ENCODE measurements at places on chromosomes 5 and 9.
A peak's percentile ranks its signal among the peaks of the same experiment; 100 is the strongest.

DNA sequence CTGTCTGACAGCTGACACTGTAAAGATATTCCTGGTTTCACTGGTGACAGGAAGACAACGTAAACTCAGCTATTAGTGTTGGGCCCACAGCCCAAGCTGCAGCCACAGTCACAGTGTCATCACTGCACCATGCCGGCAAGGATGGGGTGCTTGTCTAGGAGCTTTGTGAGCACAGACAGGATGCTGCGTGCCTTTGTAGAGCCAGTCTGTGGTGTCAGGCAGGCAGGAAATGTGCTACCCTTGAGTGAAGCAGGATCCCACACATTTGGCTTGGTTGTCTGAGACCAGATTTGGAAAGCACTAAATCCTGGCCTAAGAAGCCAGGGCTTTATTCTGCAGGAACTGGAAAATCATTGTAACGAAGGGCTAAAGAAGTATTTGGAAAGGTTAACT, 121.6 kb upstream of the ADAMTS16 start:
- DNase-seq: no peak

DNA sequence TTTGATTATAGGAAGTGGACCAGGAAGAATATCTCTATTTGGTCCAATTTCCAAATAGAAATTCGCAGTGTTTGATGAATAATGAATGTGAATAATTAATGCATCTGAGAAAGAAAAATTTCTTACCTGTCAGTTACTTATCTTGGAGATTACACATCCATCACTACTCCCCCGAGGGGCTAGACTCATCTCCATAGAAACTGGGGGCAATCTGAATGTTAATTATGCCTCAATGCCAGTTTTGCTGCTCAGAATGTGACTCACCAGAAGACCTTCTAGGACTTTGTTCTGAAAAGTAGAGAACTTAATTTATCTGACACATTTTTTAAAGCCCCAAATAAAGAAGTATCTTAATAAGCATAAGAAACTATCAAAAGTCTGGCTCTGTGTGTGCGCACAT, 233.4 kb upstream of the NR4A3 start:
- no peak for DNase-seq

- peak; percentile 64 for DNase-seq
Measured at GRCh38 chr5:96509721-96510350, 76.8 kb upstream of the PCSK1 start.

- DNase-seq: no peak
Measured at GRCh38 chr5:82183828-82184227, 94.3 kb downstream of the RPS23 start.

GRCh38 chr9:134895097-134895496, 14.5 kb downstream of the FCN2 start:
- DNase-seq: no peak

- no peak for DNase-seq
Measured at GRCh38 chr9:132426639-132427414, 16.8 kb downstream of the CFAP77 start.

DNA sequence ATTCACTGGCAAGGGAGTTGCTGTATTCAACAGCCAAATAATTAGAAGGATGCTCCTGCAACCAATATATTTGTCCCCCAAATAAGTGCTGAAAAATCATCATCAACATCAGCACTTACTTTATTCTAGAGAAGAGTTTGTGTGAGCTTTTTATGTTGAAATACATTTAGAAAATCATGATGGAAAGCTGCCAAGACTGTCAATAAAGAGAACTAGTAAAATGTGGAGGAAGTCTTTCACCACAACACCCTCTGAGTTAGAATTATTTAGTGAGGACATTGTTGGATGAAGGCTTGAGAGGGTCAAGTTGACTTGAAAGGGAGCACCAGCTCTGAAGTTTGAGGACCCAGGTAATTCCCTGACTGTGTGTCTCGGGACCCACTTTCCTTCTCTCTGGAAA, 100.2 kb upstream of the TBCA start:
- DNase-seq: no peak

GRCh38 chr5:50767588-50767987, 101.2 kb downstream of the PARP8 start:
- DNase-seq: no peak

DNA sequence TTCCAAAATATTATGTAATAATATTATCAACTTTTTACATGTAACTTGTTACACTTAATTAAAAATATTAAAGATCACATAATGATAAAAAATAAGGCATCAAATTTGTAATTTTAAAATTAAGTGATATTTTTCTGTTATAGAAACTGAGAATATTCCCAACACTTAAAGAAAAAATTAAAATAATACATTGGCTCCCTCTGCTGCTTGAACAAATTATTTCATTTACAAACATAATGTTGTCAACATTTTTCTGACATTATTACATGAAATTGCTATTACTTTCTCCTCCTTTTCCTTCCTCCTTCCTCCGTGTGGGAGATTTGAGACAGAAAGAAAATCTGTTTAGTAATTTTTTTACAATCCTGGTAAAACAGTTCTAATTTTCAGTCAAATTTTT, 42.3 kb downstream of the RNF180 start:
- DNase-seq: peak; percentile 53

DNA sequence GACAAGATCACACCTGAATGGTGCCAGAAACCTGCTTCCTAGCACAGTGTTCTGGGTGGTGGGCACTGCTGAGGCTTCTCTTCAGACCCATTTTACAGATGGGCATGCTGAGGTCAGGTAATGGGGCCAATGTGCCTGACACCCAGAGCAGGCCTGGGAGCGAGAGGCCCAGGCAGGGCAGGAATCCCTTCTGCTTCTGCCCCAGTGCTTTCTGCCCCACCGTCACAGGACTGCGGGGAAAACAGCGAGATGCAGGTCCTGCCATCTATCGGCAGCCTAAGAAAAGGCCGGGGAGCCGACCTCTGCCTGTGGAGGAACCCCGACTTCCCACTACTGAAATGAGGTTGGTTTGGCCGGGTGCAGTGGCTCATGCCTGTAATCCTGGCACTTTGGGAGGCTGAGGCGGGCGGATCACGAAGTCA, 22.8 kb upstream of the RNU6ATAC start:
- peak; percentile 77 for DNase-seq

DNA sequence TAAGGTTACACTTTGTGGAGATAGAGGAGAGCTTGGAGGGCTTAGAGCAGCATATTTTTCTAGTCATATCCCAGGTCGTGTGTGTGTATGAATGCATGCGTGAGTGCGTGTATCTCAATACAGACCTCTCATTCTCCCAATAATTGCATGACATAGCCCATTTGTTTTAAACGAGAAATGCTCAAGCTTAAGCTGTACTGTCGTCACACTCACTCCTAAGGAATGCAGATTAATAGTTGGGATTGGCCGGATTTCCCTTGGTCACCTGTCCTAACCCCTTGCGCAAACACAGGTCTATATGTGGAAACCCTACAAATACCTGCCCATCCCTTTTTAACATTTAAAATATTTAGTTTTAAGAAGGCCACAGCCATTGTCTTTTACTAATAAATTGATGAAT, 165.8 kb downstream of the SEMA5A start:
- no peak for DNase-seq

DNA sequence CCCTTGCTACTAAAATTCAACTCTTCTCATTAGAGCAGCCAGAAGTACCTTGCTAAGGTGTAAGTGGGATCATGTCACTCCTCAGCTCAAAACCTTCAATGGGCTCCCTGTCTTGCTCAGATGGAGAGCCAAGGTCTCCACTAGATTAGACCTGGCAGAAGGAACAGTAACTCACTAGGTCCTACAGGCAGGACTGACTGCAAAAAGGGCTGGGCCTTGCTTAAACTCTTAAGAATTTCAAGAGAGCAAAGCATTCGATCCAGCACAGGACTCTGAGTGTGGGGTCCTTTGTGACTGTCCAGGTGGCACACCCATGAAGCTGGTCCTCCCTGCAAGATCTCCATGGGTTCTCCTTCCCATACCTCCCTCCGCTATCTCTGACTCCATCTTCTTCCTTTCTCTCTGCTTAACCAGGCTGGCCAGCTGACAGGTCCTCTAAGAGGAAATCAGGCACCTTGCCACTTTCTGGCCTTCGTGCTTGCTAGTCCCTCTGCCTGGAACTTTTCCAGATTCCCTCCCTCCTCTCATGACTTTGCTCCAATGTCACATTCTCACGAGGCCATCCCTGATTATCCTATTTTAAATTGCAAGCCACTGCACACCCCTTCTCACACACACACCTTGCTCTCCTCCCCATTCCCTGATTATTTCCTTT, 70.2 kb downstream of the BASP1 start:
- no peak for DNase-seq

GRCh38 chr9:3931996-3932906, 367.6 kb downstream of the GLIS3 start:
- DNase-seq: no peak

DNA sequence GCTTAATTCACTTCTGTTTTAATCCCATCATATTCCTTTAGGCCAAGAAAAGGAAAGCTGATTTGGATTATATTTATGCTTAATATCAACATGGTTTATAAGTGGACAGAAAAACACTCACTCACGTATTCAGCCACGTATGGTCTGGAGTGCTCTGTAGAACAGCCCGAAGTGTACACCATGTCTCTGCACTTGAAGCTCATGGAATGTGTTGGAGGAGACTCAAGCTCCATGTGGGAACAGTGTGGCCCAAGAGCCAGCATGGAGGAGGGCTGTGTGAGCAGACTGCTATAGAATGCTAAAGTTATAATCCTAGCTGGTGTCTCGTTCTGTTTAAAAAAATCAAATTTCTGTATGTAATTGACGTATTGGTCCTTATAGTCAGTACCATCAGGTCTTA, 32.9 kb downstream of the OTULINL start:
- no peak for DNase-seq

DNA sequence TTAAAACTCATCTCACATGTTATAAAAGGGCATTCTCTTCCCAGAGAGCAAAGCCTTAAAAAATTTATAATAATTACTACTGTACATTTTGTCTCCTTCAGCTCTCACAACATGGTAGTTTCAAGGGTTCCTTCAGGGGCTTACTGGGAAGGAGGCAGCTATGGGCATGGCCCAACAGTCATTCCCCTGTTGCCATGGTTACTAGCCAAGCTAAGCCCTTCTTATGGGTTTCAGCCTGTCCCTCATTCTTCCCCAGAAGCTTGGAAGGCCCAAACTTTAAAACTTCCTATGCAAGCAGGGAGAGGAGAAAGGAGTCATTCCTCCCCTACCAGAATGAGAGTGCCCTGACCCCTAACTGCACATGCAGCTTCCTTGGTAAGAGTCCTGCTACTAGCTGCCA, 82.2 kb upstream of the CNTLN start:
- DNase-seq: no peak

DNA sequence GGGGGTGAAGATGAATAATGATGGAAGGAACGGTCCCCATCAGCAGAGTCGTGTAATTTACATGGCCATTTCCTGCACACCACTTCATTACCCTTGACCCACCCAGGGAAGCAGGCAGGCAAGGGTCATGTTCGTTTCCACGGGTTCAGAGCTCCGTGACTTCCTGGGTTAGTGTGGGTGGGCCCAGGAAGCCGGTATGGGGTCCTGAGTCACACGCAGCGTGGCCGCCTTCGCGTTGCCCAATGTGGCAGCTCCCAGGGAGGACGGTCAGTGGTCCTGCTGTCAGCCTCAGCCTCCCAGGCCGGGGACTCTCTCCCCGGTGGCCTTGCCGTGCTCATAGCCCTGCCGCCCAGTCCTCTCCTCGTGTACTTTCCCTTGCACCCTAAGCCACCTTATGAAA, 5.1 kb upstream of the TERT start:
- DNase-seq: no peak

DNA sequence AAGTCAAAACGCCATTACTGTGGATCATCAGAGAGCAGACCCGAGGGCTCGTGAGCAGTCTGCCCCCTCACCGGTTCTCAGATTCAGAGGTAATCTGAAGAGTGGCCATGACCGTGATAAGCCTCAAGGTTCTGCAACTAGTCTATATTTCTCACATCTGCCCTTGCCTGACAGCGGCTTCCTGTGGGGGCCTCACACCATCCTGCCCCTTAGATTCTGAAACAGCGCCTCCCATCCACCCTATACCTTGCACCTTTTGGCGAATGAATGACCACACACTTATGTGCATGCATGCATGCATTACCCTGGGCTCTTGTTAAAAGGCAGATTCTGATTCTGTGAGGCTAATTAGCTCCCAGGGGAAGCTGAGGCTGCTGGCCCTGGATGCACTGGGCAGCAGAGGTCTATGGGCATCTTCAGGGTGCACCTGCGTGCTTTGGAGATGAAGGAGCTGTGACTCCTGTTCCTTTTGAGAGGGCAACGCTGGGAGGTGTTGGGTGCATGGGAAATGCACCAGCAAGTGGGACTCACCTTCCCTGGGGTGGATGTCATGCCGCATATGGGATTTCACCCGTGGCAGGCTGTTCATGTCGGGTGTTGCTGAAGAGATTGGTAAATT, 7.8 kb upstream of the GADD45G start:
- no peak for DNase-seq

DNA sequence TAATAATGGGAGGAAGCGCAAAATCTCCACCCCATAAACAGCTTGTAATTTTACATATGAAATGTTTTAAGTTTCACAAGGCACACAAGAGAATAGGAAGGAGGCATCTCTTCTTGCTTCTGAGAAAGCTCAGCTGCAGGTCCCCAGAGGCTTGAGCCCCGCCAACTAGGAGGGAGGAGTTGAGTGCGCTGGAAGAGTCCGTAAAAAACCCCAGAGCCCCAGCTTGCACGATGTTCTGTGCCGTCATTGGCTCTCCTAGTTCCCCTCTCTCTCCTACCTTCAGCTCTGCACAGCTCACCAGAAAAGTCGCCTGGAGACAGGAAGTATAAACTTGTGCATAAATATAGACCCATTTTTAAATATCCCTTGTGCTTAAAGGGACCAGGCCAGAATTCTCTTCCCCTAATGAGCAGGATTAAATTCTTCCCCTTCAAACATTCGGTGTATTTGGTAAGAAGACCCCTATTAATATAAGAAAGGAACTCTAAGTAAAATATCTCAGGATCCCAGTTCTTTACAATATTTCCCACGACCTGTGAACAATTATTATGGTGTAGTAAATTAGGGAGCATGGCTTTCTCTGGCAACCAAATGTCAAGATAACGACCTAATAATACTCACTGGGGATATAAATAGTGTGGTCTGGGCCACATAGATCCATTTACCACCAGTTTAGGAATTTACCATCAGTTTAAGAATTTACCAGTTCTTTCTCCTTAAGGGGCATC, 13.7 kb downstream of the GLRX start:
- DNase-seq: no peak

- no peak for DNase-seq
Measured at GRCh38 chr5:119105971-119106370, 35.1 kb downstream of the DMXL1 start.

GRCh38 chr5:306011-306805, 15.3 kb upstream of the AHRR start:
- no peak for DNase-seq

Measured in RKO (cell line).